Astrocyte of the spinal cord (primary cell): ENCODE measurements at places on chromosomes 16 and 17.
A peak's percentile ranks its signal among the peaks of the same experiment; 100 is the strongest.

GRCh38 chr17:82600731-82601446 lies 47.4 kb downstream of the WDR45B start:
- no peak for DNase-seq

DNA sequence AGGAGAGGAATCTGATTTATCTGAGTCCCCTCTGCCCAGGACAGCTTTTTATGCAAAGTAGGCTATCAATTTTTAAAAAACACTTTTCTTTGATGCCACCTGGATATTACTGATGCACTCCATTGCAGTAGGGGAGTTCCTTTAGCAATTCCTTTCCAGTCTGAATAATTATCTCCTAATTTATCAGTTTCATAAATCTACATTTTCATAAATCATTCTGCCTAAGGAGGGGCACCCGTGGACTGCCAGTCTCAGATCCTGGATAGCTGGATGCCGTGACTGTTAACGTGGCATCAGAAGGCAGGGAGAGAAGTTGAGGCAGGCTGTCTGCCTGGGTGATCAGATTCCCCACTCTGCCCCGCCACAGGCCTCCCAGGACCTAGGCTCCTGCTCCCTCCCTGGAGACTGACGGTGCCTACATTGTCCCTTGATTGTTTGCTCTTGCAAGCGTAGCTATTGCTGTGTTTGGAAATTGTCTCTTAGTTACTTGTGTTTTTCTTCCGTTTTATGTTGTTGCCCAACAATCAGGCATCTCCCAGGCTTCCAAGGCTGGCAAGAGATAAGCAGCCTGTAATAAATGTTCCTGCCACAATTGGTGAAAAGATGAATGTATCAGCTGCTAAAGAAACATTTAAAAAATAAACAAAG lies 75.2 kb downstream of the KATNIP start:
- peak; percentile 10 for DNase-seq

DNA sequence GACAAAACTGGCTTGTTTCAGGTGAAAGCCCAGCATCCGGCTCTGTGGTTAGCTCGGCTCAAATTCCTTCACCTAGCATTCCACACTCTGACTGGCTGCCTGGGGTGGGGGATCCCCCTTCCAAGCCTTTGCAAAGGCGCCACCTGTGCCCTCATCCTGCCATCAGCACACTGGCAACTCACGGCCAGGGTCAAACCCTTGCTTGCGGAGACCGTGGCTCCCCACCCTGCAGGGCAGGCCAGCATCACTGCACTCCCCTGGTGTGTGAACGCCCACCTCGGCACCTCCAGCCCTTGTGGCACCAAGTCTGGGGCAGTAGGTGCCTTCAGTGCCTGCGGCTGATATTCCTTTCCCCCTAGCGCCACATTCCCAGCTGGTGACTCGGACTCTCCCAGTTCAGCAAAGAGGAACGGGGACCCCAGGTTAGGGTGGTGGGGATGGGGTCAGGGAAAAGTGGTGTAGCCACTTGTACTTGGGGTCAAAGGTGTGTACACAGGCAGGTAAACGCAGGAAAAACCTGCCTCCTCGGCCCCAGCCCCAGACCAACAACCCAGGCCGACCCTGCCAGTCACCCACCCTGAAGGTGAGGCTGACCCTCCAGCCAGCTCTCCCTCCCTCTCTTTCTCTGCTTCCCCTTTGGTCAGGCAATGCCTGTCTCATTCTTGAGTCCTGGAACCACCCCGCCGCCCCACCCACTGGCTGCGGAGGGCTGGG lies 1.1 kb downstream of the FLII start:
- DNase-seq = no peak

DNA sequence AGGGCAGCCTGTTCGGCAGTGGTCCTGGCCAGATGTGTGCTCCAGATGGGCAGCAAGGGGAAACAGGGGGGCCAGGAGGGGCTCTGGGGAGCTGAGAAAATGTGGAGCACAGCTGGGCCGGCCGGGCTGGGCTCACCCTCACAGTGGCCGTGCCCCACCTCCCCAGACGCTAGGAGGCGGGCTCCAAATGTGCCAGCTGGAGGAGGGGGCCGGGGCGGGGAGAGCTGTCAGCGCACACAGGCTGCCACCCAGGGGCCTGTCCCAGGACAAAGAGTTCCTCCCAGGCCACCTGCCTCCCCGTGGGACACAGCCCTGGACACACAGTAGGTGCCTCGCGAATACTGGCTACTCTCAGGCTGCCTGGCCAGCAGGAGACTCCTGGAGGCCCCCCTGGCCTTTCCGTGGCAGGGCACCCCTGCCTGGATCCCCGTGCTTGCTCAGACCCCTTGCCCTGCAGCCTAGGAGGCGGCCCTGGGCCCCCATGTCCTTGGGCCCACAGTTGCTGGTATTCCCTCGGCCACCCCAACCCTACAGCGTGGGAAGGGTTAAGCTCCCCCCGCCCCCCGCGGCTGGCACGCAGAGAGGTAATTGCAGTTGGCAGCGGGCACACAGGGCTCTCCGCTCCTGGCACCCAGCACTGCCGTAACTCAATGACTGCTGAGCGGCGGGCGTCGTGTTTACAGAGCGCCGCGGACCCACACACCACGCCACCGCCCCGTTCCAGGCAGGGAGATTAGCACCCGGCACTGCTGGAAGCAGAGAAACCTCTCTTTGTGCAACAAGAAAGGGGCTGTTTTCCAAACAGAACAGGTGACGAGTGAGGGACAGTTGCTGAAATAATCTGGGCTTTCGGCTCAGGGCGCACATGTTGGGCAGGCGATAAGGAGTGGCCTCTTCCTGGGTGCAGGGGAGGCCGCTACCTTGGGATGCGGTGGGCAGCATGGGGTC lies 32.2 kb downstream of the BAHCC1 start:
- DNase-seq = no peak

DNA sequence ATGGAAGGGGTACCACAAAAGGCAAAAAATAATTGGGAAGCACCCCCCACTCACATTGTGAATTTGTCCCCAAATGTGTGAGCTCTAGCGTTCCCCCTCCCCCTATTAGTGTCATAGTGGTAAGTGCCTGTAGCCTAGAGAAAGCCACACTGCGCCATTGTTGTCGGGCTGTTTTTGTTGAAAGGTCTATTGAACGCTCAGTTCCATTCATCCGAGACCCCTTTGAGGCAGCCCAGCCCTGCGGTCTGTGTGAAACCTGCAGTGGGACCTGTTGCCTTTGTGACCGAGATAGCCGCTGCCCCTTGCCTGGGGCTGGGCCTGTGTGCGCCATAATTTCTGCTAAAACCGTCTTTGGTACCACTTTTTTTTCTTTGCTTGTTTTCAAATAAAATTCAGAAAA lies 3.0 kb downstream of the JPT2 start:
- DNase-seq = no peak

GRCh38 chr16:88810166-88810911 lies 1.4 kb downstream of the APRT start:
- DNase-seq = no peak

- no peak for DNase-seq
These were observed 15.7 kb upstream of the MC1R start for GRCh38 chr16:89902980-89903379.

DNA sequence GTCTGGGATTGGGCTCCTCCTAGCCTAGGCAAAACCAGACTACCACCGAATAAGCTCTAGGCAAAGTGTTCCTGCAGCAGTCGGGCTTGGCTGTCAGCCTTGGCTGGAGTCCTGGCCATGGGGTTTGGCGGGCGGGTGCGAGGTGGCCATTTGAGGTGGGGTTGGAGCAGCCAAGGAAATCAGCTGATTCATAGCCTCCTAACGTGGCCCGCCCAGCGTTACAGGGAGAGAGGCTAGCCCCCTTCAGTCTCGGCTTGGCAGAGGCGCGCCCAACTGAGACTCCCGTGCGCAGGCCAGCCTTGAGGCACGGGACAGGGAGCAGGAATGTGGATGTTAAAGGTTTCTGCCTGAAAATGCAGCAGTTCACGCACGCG lies 1.9 kb downstream of the PMP22 start:
- peak; percentile 90 for DNase-seq

DNA sequence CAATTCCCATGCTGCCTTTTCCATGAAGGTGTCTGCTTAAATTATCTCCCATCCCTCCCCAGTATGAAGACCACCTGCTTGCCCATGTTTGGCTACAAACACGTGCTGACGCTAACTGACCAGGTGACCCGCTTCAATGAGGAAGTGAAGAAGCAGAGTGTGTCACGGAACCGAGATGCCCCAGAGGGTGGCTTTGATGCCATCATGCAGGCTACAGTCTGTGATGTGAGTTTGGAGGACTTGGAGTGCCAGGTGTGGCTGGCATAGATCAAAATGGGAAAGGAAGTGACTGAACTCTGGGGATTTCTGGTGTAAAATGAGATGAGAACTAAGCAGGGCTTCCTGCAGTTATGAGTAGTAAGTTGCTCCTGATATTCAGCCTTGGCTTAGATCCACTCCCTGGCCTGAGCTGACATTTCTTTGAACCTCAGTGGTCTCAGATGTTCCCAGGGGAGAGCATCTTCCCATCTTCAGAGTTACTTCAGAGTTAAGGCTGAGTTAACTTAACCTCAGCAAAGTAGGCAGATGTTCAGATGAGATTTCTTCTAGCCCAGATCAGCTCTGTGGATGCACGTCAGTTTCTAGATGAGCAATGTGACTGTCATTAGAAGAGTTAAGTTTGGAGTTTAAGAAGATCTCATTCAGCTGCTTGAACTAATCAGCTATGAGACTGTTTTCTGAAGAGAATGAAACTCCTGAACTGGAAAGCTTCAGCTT lies 32.7 kb downstream of the ITGB3 start:
- peak; percentile 59 for DNase-seq

DNA sequence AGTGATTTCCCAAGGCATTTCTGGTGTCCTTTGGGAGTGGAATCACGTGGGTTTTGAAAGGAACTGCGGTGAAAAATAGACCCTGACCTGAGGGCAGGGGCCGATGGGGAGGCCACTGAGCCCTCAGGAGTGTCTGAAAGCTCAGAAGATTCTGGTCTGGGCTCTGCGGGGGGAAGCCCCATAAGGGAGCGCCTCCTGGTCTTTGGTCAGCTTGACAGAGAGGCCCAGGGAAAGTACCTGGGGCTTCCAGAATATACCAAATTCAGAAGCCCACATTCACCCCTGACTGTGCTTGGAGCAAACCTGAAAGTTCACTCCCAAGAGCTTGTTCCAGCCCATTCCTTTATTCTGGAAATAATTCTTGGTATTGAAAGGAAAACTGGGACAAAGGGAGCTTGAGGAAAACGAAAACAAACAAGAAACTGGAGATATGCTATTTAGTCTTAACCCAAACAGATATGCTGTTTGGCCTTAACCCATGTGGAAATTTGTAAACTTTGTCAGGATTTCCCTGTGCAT lies 23.2 kb upstream of the NAGLU start:
- DNase-seq = no peak

DNA sequence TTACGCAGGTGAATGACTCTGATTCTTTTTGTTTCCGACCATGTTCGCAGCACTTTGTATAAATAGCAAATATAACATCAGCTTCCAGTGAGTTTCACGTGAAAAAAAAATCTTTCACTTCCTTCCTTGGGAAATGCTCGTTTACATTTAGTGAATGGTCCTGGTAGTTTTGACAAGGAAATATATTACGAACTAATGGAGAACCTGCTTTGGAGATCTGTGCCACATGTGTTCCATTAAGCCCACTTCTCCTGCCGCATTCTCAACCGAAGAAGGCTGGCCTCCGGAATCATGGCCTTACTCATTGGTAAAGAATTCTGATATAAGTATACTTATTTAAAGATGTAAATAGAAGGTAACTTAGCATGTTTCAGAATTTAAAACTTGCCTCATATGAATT lies 3.6 kb downstream of the CRAMP1 start:
- no peak for DNase-seq

DNA sequence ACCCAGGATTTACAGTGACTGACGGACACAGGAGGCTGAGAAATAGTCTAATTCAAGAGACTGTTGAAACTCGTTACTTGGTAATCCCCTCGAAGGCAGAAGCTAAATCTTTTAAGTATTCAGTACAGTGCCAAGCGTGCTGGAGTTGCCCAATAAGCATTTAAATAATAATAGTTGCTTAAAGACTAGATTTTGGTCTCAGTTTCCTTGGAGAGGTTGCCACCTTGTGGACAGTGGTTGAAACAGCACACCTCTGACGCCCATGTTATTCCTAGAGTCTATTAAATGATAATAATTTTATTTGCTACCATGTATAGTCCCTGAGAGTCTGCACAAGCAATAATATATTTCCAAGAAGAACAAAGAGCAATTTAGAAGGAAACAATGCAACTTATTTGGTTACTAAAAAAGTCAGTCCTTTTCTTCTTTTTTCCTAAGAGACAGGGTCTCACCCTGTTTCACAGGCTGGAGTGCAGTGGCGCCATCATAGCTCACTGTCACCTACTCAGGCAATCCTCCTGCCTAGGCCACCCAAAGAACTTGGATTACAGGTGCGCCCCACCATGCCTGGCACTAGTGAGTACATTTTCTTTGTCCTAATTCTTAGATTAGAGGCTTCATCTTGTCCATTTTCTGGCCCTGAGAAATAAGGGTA lies 138.0 kb upstream of the NUDT7 start:
- peak; percentile 83 for DNase-seq

DNA sequence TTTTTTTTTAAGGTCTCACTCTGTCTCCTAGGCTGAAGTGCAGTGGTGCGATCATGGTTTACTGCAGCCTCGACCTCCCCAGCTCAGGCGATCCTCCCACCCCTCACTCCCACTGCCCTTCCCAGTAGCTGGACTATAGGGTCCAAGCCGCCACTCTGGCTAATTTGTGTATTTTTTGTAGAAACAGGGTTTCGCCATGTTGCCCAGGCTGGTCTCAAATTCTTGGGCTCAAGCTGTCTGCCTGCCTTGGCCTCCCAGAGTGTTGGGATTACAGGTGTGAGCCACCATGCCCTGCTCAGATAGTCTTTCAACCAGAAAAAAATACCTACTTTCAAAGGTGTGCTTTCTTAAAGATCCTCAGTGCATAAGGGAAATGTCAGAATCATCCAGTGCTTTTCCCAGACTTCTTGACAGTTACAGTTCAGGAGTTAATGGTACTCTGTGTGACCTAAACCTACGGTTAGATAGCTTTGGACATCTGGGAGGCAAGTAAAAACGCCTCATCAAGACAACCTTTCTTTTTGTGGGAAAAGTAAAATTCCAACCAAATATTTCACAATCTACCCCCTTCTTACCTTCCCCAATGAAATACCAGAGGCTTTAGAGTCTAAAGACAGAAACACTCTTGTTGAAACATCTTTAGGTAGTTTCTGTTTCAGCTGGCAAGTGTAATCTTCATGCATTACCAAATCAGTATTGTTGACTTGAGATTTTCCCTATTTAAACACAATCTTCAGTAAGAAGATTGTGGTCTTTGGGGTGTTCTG lies 6.8 kb downstream of the RSPRY1 start:
- DNase-seq = peak; percentile 75

- DNase-seq = peak; percentile 17
These were observed 134.6 kb downstream of the GAS7 start for GRCh38 chr17:10063730-10064241.

DNA sequence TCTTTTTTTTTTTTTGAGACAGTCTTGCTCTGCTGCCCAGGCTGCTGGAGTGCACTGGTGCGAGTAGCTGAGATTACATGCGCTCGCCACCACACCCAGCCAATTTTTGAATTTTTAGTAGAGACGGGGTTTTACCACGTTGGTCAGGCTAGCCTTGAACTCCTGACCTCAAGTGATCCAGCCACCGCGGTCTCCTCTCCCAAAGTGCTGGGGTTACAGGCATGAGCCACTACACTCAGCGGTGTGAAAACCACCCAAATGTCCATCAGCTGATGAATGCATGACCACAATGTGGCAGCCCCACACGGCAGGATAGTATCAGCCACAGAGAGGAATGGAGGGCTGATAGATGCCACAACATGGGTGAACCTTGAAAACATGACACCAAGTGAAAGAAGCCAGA lies 2.1 kb downstream of the P2RX5 start:
- no peak for DNase-seq

- DNase-seq = no peak
These were observed 311.4 kb downstream of the SOX9 start for GRCh38 chr17:72432143-72432621.

GRCh38 chr16:74749291-74750055 lies 25.1 kb downstream of the FA2H start:
- no peak for DNase-seq

- no peak for DNase-seq
These were observed 9.0 kb downstream of the GAA start for GRCh38 chr17:80110447-80110812.
